Caco-2 (cell line): ENCODE measurements at places on chromosomes 4 and X. TPM values are rescaled to one million over a fixed set of nuclear protein-coding genes. Genes with fewer than 3 reads are reported as not detected.

FRMPD3 gene
- total RNA-seq = 0.05 TPM in 1 of 2 replicates, not detected in the other

- no peak for DNase-seq
- H3K27me3 ChIP-seq = no peaks in the 10 kb centered on the region
- H3K4me3 ChIP-seq = no peak overlapping the region
- H3K4me1 ChIP-seq = no peaks in the 10 kb centered on the region
- no peak overlapping the region for H3K27ac ChIP-seq
Measured at GRCh38 chr4:118081434-118081833, 47.1 kb downstream of the NDST3 start.

DNA sequence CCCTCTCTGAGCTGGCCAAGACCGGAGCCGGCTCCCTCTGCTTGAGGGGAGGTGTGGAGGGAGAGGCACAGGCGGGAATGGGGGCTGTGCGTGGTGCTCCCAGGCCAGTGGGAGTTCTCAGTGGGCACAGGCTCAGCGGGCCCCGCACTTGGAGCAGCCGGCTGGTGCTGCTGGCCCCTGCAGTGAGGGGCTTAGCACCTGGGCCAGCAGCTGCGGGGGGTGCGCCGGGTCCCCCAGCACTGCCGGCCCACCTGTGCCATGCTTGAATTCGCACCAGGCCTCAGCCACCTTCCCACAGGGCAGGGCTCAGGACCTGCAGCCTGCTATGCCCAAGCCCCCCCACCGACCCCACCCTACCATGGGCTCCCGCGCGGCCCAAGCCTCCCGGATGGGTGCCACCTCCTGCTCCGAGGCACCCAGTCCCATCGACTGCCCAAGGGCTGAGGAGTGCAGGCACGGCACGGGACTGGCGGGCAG, 602.5 kb downstream of the KCTD8 start:
- no peak overlapping the region for H3K27ac ChIP-seq
- no peaks in the 10 kb centered on the region for H3K36me3 ChIP-seq
- H3K4me1 ChIP-seq = peaks cover 19% of the 10 kb centered on the region
- no peak overlapping the region for H3K4me3 ChIP-seq

DNA sequence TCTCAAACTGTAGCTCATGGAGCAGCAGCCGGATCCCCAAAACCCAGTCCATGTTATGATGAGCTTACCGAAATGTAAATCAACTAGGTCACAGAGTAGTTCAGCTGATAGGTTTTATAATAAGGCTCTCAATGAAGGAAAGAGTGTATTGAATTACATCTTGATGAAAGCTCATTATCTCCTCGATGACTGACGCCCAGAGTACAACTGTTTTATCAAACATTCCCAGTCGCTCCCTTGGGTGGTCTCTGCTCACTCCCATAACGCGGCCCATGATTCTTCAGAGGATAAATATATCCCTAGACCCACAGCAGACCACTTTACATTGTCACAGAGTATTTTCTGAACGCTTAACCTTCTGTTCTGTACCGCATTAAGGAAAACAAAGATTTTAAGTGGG, 452.3 kb upstream of the GALNT7 start:
- H3K4me1 ChIP-seq = no peaks in the 10 kb centered on the region
- H3K27ac ChIP-seq = no peak overlapping the region
- no peak for DNase-seq
- H3K4me3 ChIP-seq = no peak overlapping the region
- no peaks in the 10 kb centered on the region for H3K27me3 ChIP-seq
- no peaks in the 10 kb centered on the region for H3K36me3 ChIP-seq

DNA sequence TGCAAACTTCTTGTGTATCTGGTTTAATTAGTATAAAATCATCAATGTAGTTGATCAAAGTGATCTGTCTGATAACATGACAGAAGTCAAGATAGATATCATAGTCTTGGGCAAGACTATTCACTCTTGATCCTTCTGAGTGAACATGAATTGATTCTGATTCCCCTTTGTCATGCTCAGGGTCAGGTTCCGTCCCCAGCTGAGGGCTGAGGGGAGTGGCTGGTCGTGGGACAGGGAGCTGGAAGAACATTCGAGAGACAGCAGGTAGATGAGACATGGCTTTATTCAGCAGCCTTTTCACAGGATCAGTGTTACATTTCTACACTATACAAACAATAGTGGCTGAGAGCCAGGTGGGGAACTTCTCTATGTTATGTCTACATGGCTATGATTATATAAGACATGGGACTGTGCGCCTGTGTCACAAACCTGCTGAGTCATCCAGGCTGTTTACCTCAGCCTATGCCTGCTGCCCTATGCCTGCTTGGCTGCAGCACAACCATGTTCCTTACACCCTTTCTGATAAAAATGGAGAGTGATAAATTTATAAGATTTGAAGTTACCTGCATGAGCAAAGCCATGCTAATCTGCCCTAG, 586.9 kb upstream of the NR3C2 start:
- H3K27ac ChIP-seq = no peak overlapping the region
- no peaks in the 10 kb centered on the region for H3K36me3 ChIP-seq
- no peak overlapping the region for H3K4me3 ChIP-seq

SLC39A8 gene
- 14.1 and 15.5 TPM in 2 replicates for total RNA-seq

GRCh38 chr4:98565681-98566301, 92.6 kb downstream of the TSPAN5 start:
- no peak overlapping the region for H3K4me3 ChIP-seq
- H3K27ac ChIP-seq = no peak overlapping the region
- DNase-seq = no peak
- H3K27me3 ChIP-seq = no peaks in the 10 kb centered on the region
- no peaks in the 10 kb centered on the region for H3K4me1 ChIP-seq
